ENCODE measurements at places on chromosomes 7 and 10.

DNA sequence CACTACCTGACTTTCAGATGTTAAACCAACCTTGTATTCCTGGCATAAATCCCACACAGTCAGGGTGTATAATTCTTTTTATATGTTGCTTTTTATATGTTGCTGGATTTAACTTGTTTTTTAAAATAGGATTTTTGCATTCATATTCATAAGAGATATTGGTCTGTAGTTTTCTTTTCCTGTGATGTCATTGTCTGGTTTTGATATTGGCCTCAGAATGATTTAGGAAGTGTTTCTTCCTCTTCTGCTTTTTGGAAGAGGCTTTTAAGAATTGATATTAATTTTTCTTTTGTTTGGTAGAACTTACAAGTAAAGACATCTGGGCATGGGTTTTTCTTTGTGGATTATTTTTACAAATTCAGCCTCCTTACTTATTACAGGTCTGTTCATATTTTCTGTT is 93.1 kb downstream of the CARD11 start:
- DNase-seq, result no peak

DNA sequence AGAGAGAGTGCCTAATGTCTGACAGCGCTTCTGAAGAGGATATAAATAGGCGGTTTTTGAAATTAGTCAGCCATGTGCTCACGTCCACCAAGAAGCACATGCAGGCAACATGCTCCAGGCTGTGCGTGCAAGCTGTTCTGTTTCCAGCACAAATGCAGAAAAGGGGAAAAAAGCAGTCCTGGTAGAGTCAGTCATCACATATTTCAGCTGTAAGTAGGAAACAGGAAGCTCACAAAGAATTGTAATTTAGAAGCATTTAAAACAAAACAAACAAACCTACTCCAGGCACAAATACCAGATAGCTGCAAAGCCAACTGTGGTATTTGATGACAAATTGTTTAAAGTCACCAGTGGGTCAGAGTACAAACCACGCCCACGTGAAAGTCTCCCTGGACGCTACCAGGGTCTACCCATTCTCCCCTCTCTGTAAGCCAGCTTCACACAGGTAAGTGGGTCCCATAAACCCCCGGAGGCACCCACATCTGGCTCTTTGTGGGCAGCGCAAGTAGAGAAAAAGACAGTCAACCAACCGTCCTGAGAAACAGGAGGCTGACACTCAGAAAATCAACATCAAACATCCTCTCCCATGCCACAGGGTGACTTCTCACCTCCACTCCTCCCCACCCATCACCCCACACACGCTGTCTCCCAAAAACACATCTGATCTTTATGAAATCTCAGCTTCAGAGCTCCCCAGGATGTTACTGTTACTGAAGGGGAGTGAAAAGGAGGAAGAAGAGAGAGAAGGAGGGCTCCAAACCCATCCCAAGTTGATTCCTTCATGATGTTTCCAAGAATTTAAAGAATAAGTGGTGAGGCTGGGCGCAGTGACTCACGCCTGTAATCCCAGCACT is 186.4 kb downstream of the FAM107B start:
- DNase-seq, result peak; percentile 37

DNA sequence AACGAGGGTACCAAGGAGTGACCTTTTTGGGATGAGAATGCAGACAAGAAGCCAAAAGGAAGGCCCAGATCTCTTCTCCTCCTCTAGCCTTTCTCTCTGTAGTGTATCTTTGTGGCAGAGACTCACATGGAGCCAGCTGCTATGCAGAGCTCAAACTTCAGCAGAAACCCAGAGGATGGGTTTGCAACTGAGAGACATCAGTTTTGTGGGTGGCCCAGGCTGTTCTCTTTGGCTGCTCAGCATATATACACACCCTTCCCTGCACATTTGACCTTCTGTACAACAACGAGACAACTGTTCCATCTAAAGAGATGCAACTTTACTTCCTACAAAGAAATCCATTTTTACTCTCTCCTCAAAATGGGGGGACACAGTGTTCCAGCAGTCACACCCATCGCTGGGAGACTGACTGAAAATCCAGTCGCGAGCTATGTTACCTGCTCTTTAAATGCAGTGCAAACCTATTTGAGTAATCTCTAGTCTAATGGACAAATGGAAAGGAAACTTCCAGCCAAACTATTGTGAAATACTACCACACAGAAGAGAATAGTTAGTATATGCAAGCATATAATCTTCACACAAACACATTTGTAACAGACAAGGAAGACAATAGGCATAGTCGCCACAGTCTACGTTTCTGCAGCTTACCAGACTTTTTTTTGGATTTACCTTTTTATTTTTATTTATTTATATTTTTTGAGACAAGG is 51.2 kb downstream of the GTF2I start:
- DNase-seq, result no peak

- DNase-seq, result no peak
These were observed 45.3 kb downstream of the ADRA2A start for GRCh38 chr10:111122127-111122526.

- no peak for DNase-seq
These were observed 77.8 kb downstream of the JAZF1 start for GRCh38 chr7:28102797-28103196.

DNA sequence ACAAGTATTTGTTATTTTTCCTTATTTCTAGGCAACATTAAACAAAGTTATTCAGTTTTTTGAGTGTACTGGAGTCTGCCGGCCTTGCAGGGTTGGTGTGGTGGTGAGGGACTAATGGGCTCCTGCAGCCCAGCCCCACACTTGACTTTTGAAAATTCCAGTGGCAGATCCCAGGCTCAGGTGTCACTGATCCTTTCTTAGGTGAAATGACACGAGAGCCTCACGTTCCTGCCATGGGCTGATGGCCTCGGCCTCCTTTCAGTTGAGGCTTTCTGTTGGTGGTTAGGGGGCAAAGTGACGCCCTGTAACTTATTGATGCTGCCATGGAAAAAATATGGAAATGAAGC is 117.9 kb downstream of the NKX6-2 start:
- DNase-seq, result no peak

GRCh38 chr10:44393834-44394547 is 9.1 kb upstream of the CXCL12 start:
- no peak for DNase-seq

DNA sequence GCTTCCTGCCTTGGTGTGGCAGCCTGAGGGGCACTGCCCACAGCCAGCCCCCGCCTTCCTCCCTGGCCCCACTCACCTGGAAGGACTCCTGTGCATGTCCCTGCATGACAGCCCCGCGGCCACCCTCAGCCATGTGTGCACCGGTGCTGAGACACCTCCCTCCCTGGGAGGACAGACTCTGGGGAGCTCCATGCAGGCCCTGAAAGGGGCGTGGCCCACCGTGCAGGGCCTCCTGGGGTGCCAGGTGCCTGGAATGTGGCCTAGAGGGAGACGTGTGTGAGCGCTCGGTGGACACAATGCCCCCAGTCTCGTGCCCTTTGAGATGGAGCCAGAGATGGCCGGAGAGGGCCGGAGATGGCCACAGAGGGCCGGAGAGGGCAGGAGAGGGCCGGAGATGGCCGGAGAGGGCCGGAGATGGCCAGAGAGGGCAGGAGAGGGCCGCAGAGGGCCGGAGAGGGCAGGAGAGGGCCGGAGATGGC is 59.1 kb upstream of the PPP2R2D start:
- DNase-seq, result no peak

- no peak for DNase-seq
These were observed 1.9 kb upstream of the VOPP1 start for GRCh38 chr7:55574051-55574717.

- DNase-seq, result no peak
These were observed 472.8 kb upstream of the STEAP1 start for GRCh38 chr7:89681448-89681847.

DNA sequence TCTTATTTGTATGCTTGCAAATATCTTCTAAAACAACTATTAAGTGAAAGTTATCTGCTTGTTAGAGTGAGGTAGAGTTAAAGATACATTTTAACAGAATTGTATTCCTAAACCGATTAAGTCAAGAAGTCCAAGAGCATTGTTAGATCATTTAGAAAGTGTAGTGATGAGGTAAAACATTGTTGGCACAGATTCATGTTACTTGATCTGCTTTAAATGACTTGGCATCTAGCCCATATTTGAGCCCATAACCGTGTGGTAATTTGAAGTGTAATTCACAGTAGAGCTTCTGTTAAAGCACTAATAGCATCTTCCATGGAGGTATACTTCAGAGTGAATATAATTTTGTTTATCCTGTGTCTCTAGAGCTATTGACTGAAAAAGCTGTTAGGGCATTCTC is 62.1 kb downstream of the PTEN start:
- no peak for DNase-seq

Data from activated naive CD8-positive, alpha-beta T cell treated with anti-CD3 and anti-CD28 coated beads, Interleukin-2, amount 50 U/mL, for 16 hours (primary cell).